Neural crest cell (in vitro differentiated cells): ENCODE measurements at places on chromosomes 16 and 17.
A peak's percentile ranks its signal among the peaks of the same experiment; 100 is the strongest.

DNA sequence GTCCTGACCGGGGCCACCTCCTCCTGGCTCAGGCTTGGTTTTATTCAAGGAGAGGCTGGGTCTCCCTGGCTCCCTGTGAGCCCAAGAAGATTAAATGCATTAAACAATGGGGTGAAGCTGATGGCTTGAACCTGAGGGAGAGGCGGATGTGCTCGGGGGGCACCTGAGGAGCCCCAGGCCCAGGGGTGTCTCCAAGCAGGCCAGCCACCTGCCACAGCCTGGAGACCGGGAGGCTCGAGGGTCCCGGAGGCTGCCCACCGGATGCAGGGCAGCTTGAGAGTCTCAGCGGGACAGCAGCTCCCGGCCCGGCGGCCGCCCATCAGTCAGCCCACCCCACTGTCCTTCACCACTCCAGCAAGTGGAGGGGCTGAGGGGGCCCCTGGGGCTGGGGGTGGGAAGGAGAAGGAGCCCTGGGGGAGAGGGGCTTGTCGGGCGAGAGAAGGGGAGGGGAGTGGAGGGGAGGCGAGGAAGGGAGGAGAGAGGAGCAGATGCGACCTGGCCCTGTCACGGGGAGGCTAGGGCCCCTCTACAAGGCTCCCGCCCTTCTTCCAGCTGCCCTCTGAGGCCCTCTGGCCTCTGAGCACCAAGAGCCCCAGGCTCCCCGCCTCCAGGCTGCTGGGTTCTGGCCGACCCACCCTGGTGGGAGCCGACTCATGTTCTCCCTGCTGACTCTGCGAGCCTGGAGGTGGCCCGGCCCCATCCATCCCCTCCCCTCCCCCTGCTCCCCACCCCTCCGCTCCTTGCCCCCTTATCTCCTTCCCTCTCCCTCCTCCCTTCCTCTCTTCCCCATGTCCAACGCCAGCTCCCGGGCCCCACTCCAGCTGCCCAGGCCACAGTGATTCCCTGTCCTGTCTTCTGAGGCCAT is 13.2 kb downstream of the CD7 start:
- DNase-seq, result no peak

DNA sequence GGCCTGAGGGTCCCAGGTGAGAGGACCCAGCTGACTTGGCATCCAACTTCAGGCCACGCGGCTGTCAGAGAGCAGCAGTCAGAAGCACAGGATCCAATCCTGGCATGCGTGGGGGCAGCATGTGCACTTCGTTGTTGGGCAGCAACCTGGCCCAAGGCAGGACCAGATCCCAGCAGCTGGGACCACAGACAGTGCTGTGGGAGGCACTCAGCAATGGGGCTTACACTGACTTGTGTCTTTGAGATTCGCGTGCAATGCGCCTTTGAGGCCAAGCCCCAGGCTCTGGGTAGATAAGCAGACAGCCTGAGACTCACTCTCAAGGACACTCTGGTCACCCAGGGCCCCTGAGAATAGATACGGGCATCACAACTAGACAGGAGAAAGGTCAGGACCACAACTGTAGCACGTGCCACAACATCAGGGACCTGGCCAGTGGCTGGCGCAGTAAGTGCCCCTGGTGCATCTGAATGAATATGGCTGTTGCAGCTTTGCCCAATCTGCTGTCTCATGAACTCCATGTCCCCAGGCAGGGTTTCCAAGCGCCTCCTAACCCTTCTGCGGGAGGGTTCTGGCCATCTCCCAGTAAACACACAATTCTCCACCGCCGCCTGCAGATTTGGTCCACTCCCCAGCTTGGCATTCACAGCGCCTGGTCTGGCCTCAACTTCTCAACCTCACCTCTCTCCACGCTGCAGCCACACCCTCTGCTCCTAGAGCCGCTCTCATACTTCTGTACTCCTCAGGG is 3.2 kb downstream of the PAM16 start:
- DNase-seq, result no peak

DNA sequence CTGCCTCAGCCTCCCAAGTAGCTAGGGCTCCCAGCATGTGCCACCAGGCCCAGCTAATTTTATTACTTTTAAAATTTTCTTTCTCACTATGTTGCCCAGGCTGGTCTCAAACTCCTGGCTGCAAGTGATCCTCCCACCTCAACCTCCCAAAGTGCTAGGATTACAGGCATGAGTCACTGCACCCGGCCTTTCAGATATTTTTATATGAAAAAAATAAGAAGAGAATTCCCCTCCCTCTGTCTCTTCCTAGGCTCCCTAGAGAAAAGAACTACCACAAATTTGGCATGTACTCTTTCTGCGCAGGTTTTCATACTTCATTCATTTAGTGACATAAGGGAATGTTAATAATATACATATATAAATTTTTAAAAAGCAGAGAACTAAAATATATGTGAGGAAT is 21.7 kb upstream of the SMURF2 start:
- no peak for DNase-seq

DNA sequence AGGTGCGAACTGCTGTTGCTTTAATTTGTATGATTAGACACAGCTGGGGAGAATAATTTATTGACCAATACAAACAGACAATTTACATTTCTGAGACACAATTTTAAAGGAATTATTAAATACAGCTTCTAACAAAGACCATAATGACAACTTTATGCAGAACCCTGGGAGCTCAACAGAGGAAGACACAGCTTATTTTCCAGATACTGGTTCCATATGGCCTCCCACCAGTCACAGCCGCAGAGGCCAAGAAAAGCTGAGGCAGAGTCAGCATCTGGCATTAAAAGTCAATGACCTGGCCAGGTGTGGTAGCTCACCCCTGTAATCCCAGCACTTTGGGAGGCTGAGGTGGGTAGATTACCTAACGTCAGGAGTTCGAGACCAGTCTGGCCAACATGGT is 66.1 kb upstream of the BCAR1 start:
- DNase-seq, result no peak

DNA sequence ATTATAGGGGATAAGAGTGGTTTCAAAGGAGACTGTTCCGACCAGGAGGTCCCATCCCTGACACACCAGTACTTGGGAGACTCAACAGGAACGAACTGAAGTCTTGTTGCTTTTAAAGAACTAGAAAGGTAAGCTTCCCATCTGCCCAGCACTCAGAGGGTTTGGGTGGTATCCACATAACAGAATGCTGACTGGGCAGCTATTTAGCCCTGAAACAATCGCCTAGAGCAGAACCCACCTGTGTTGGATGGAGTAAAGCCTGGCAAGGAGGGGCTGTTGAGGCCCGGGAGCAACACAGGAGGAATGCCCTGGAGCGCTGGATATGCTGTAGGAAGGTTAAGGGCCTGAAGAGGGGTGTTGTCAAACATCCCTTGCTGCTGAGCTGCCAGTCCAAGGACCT is 254.9 kb downstream of the ZFHX3 start:
- DNase-seq, result no peak

GRCh38 chr17:40309031-40309948 is at the start of gene RARA:
Gene RARA (plus strand): TSS chr17:40309180. CDS start chr17:40331219, 22,039 bp downstream.
- peak; percentile 50 for DNase-seq
